Immature natural killer cell (primary cell): ENCODE measurements at places on chromosomes 2 and 18. TPM values are rescaled to one million over a fixed set of nuclear protein-coding genes. Genes with fewer than 3 reads are reported as not detected.
A peak's percentile ranks its signal among the peaks of the same experiment; 100 is the strongest.

- DNase-seq, result no peak
These were observed 4.1 kb upstream of the ZCCHC2 start for GRCh38 chr18:62518460-62519375.

- DNase-seq, result no peak
These were observed 44.6 kb downstream of the ITGB1BP1 start for GRCh38 chr2:9378433-9379390.

DNA sequence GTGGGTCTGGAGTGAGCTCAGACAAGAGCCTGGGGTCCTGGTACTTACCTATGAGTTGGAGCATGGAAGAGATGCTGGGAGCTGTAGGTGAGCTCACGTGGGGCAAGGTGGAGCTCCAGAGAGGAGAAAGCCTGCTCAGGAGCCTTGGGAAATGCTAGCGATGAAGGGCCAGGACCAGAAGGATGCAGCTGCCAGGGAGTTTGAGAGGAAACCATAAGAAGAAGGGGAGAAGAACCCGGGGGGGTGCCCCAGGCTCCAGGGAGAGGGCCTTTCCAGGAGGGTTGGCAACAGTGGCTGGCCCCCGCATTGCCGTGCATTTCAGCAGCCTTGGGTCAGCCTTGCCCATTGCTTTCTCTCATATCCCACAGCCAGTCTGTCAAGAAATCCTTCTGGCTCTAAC is 268.7 kb downstream of the GLI2 start:
- no peak for DNase-seq

DNA sequence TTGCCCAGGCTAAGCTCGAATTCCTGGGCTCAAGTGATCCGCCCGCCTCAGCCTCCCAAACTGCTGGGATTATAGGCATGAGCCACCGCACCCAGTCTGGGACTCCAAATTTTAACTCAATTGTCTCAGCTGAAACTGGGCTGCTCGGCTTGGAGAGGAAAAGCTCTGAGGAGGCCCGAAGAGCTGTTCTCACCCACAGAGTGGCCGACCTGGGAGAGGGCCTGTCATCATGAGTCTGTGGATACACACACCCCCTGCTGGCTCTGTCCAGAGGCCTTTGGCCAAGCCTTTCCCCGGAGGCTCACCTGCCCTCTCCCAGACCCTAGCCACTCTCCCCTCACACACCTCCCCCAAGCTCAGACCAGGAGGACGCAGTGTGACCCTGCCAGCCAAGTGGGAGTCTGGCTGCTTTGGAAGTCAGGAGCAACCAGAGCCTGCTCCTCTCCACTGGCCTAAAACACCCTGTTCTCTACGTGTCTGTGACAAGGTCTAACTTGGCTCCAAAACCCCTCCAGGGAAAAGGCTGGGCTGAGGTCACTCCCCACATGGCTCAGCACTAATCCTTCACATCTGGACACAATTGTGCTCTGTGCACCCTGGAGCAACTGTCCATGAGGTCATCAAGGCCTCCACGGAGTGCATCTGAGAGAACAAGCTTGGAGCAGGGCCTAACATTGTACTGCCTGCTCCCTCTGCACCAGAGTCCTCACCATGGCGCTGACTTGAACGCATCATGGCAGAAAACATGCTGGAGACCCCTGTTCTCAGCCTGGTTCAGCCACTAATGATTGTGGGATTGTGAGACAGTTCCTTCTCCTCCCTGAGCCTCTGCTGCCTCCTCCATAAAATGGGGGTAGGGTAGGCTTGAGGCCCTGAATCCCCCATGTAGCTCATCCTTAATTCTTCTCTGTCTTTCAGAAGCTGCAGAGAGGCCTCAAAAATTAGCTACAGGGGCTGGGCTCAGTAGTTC is 49.9 kb upstream of the RAB6C start:
- DNase-seq, result no peak

DNA sequence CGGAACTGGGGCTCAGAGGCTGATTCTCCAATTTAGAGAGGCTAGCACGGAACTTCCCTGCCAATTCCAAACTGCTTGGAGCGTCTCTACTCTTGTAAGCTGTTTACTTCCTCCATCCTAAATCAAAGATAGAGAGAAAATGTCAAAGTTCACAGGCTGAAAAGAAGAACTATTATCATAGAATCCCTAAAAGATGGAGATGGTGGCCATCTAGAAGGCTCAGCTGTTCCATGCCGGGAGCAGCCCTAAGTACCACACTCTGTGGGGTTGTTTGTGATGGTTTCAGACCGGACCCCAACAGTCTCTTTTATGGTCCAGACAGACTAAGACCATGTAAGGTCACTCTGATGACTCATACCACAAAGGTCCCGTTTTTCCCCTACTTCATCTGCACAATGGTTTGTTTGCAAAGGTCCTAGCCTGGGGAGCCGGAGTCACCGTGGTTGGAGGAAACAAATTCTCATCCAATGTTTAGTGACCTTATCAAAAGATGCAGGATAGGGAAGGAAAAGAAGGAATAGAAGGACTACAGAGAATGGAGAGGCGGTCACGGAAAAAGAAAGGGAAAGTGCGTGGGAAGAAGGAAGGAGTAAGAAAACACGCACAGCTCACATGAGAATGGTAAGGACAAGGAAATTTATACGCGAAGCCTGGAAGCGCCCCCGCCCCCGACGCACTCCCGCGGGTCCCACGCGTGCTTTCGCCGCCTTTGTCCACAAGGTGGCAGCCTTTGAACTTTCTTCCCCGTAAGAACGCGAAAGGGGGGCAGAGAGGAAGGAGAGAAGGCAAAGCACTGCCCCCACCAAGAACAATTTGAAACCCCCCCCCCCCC is 453 bp upstream of the ANTXR1 start:
- DNase-seq, result peak; percentile 11

DNA sequence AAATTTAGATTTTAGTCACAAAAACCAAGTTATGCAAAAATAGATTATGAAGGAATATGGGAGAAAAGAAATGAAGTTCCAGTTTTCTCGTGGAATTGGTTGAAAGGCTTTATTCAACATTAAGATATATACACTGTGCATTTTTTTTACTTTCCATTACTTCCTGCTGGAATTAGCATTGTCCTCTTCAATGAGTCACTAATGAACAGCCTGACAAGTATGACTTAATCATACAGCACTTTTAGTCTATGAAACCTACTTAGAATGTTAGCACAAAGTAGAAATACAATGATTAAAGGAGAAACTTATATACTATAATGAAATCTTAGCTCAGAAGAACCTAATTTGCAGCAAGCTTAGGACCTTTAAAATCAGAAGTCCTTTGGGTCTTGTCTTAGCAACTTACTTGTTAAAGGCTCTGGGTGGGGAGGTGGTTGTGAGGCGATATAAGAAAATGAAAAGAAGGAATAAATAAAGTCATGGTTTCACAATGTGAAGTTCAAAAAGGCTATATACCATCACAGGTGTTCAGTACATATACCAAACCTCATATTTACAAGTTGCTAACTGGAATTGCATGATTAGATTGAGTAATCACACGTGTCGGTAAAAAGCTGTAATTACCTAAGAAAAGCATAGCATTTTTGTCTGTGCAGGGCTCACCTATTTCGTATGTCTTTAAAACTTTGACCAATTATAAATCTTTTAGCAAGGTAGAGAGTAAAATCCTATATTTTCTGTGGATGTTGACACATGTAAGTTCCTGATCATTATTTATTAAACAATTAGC is 236.8 kb downstream of the CAMKMT start:
- DNase-seq, result no peak

- no peak for DNase-seq
These were observed 141.4 kb downstream of the COL4A4 start for GRCh38 chr2:227022608-227023007.

DNA sequence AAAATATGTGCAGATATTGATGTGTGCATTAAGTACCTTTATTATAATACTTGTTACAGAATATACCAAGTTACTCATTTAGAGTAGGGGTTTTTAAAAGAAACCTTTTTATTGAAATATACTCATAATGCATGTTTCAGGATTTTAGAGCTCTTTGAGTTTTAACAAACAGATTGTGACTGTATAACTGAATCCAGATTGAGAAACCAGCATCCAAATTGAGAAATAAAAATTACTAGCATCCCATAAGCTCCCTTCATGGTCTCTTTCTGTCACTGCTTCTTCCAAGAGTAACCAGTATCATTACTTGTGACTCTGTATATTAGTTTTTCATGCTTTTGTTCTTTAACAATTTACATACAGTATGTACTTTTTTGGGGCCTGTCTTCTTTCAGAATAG is 156.9 kb downstream of the UBR3 start:
- no peak for DNase-seq

The MROH2A gene
- polyA plus RNA-seq, result not detected

The ALPP gene
- polyA plus RNA-seq, result not detected

The CHST9 gene
- polyA plus RNA-seq, result not detected
